Activated CD4-positive, alpha-beta T cell treated with anti-CD3 and anti-CD28 coated beads for 36 hours (primary cell): ENCODE measurements at places on chromosomes 3 and 15.

DNA sequence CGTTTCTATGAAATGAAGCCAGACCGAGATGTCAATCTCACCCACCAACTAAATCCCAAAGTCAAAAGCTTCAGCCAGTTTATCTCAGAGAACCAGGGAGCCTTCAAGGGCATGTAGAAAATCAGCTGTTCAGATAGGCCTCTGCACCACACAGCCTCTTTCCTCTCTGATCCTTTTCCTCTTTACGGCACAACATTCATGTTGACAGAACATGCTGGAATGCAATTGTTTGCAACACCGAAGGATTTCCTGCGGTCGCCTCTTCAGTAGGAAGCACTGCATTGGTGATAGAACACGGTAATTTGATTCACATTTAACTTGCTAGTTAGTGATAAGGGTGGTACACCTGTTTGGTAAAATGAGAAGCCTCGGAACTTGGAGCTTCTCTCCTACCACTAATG is 41.9 kb upstream of the TRA2B start:
- no peak for DNase-seq

GRCh38 chr3:34005886-34006285 is 207.5 kb downstream of the PDCD6IP start:
- no peak for DNase-seq

- DNase-seq, result peak; percentile 16
Observed at GRCh38 chr3:192957441-192958021, 39.9 kb upstream of the MB21D2 start.

- no peak for DNase-seq
Observed at GRCh38 chr3:170482199-170482598, 63.5 kb downstream of the CLDN11 start.

DNA sequence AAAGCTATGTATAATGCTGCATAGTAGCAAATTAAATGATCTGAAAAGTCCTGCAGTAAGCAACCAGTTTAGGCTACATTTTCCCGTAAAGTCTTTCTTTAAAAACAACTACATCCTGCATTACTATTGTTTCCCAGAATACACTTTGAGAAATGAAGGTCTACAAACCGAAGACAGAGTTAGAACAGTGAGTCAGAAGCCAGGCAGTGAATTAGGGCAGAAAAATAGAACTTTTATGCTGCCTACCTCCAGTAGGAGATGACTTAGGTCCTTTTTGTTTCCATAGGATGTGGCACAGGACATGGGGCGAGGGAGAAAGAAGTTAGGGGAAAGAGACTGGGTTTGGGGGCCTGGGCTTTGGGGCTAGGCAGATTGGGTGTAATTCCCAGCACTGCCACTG is 127.3 kb downstream of the PPM1L start:
- no peak for DNase-seq

DNA sequence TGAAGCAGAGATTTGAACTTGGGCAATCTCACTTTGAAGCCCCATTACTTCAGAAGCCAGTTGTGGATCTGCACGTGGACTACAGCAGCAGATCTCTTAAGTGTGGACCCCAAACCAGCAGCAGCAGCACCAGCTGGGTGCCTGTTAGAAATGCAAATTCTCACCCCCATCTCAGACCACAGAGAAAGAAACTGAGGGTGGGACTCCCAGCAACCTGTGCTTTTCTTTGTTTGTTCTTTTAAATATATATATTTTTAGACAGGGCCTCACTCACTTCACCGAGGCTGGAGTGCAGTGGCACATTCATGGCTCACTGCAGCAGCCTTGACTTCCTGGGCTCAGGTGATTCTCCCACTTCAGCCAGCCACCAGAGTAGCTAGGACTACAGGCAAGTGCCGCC is 53.2 kb downstream of the SLTM start:
- no peak for DNase-seq

- DNase-seq, result no peak
Observed at GRCh38 chr3:177109688-177110330, 87.5 kb downstream of the TBL1XR1 start.

DNA sequence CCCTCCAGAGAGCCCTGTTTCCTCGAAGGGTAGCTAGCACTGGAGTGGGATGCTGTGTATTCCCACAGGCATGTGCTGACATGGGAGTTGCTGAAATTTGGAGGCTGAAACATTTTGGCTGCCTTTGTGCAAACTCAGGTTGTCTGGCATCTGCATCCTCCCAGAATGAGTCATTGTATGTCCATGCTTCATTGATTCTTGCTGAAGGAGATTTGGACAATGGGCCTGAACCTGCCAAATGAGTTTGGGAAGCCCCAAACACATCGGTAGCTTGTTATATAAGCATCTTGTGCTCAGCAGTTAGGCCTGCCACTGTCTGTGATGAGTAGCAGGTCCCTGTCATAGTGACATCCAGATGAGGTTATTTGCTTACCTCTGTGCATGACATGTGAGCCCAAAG is 160.0 kb downstream of the IL5RA start:
- DNase-seq, result no peak
